Bone marrow (tissue), 2 donors: ENCODE measurements at places on chromosomes 6 and 20.

DNA sequence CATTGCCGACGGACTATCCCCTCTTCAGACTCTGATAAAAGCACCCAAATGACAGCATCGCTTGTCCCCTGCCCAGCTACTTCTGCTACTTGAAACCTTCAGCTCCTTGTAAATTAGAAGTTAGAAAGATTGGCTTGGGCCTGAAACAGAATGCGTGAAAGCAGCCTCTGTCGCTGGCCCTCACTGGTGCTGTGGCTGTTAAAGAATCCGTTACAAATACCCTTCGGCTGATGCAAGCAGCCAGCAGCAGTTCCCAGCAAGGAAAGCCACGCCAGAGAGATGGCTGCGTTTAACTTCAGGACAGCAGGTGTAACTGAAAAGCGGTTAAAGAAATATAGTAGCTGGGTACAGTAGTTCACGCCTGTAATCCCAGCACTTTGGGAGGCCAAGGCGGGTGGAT, 2.4 kb upstream of the PRR18 start:
- no peak for DNase-seq

GRCh38 chr6:131250122-131250521, 114.9 kb downstream of the AKAP7 start:
- DNase-seq, result peak; percentile 60

DNA sequence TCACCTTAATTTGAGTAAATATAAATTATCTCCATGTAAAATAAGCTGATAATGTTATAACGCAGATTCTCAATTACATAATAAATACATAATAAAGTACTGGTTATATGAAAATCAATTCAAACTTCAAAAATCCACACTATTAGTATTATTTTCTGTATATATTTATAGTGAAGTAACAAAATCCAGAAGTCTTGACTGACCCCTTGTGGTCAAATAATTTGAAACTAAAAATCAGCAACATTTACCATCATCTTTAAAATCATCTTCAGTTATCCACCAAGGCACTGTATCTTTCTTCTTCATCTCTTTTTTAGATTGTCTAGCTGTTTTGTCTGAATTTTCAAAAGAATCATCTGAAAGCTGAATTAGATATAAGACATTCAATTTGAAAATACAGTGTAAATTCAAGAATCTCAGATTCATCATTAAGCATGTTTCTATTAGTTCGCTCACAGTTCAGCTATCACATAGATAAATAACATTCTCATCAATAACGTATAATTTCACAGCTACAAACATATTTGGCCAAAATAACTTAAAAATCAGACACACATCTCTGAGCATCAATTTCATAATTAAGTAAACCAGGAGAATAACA, 6.5 kb downstream of the CEP162 start:
- DNase-seq, result no peak

- DNase-seq, result peak; percentile 69
Observed at GRCh38 chr20:5146871-5147592, 20.2 kb downstream of the CDS2 start.

- DNase-seq, result no peak
Observed at GRCh38 chr6:75386050-75386770, 101.6 kb upstream of the TMEM30A start.

- DNase-seq, result no peak
Observed at GRCh38 chr20:9626357-9626756, 112.0 kb downstream of the LAMP5 start.

GRCh38 chr6:88662163-88662580, 301.2 kb downstream of the RNGTT start:
- no peak for DNase-seq

DNA sequence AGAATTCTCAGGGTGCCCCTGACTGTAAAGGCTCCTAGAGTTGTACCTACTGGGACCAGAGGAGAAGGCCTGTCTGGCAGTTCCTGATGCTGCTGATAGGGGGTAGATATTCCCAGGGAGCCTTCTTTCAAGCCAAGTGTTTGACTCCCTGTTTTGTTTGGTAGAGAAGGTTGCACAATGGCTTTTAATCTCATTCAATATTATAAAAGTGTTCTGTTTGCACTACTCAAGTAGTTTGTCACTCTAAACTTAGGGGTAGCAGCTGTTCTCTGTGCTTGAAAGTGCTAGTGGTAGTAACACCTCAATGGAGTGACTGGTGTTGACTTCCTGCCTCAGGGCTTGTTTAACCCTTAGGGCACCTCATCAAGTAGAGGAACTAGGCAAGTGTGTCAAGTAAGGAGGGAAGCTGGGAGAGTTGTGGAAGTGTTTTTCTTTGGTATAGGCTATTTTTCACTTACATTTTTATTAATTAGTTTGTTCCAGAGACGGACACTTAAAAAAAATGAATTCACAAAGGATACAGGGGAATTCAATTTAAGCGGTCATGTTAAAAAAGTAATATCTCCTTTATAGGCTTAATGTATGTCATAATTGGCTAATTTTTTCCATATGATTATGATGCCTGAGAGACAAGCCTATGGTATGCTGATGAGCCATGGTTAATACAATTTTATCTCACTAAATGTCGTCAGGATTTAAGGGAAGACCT, 38.1 kb downstream of the BICRAL start:
- no peak for DNase-seq

- DNase-seq, result no peak
Observed at GRCh38 chr20:12764053-12764452, 244.7 kb upstream of the SPTLC3 start.

- DNase-seq, result no peak
Observed at GRCh38 chr6:116447052-116447451, 14.1 kb upstream of the CALHM6 start.

DNA sequence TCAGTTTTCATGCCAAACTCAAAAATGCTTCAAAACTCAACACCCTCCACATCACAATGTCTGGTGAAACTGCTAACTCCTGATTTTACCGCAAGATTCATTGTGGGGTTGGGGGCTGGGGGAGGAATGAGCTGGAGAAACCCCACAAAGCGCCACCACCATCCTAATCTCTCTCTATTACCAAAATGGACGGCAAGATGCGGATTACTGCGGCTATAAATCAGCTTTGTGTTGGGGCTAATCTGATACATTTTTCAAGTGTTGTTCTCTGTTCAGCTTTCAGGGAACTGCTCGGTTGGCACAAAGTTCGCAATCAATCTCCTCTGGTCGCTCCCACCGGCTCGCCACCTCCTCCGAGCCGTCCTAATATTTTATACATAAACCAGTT, 83.7 kb downstream of the TMEM242 start:
- no peak for DNase-seq

DNA sequence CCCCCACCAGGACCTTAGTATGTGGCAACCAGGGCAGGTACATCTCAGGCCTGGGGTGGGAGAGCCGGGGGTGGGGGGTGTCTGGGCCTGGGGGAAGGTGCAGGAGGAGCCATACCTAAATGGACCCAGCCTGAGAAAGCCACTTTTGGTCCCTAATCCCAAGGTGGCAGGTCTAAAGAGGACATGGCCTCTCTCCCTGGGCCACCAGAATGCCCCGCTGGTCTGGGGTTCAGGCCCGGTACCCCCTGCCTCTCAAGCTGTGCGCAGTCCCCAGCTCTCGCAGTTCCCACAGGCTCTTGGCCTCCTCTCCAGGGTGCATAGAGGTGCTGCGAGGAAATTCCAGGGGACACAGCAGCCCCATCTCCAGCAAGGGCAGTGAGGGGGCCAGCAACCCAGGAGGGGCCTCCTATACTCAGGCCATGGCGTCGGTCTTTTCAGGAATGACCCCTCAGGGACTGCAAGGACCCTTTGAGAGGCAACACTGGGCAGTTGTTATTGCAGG, 1.1 kb upstream of the AVP start:
- no peak for DNase-seq

- no peak for DNase-seq
Observed at GRCh38 chr6:129263176-129263575, 380.2 kb downstream of the LAMA2 start.

GRCh38 chr6:81088145-81088544, 664.3 kb downstream of the TENT5A start:
- no peak for DNase-seq

GRCh38 chr6:43229803-43230620, 731 bp upstream of the DNPH1 start:
- no peak for DNase-seq

GRCh38 chr20:7850775-7851490, 89.3 kb downstream of the HAO1 start:
- no peak for DNase-seq
